Left renal pelvis (tissue), 4 donors: ENCODE measurements at places on chromosomes 1 and 21.
A peak's percentile ranks its signal among the peaks of the same experiment; 100 is the strongest.

- DNase-seq, result no peak
Measured at GRCh38 chr1:2213576-2214505, 14.3 kb upstream of the SKI start.

DNA sequence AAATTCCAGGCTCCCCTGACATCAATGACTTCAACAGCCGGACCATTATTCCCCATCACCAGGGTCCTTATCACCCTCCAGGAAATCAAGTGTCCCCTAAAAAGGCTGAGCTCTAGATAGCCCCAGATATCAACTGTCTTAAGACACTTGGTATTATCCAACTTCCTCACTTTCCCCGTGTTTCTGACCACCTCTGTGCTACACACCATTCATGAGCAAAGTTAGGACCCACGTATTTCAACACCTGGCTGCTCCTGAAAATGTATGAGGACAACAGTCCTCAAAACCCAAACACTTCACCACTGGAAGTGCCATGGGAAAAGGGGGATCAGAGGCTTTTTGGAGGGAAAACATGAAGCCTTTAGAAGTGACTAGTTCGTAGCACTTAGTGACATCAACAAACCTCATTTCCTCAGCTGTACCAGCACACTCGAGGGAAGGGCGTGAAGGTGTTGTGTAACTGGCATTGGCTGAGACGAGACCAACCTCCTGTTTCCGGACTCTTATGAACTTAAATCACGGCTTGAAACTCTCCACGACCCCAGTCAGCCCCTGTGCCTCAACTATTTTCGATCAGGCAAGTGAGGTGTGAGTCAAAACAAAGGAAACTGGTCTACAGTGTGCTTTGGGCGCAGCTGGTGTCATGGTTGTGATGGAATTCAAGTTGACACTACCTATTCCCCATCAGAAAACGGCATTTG, 4.1 kb upstream of the CHD5 start:
- DNase-seq, result no peak

- DNase-seq, result no peak
Measured at GRCh38 chr1:202068596-202068995, 54.1 kb upstream of the GPR37L1 start.

DNA sequence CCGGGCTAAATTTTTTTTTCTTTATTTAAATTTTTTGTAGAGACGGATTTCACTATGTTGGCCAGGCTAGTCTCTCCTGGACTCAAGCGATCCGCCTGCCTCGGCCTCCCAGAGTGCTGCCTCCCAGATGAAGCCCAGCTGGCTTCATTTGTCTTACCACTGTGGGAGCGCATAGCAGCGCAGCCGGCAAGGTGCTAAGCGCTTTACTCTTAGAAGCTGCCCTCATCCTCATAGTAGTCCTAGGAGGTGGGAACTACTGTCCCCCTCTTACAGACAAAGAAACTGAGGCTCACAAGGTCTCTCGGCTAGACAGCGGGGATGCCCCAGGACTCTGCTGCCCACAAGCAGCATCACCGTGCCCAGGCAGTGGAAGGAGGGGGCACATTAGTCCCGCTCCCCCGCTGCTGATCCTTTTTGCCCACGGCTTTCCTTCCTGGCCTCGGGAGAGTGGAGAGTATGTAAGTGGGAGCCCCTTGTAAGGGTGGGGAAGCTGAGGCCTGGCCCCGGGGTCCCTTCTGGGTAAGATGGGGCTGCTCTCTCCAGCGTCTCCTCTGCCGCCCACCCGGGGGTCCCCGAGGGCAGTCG, 726 bp downstream of the TMEM54 start:
- no peak for DNase-seq

DNA sequence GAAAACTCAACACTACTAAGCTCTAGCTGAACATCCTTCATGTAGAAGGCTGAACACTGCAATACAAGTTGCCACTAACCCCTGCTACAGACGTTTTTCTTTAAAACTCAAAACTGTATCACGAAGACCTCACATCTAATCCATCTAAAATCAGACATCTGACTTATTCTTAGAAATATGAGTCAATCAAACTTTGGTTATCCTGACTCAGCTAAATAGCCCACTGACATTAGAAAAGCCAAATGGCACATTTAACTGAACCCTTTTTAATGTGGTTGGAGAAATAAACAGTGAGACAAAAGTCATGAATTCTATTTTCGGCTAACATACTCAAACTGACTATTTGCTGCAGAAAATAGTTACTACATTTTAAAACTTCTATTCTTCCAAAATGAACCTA, 35.6 kb downstream of the WLS start:
- no peak for DNase-seq

DNA sequence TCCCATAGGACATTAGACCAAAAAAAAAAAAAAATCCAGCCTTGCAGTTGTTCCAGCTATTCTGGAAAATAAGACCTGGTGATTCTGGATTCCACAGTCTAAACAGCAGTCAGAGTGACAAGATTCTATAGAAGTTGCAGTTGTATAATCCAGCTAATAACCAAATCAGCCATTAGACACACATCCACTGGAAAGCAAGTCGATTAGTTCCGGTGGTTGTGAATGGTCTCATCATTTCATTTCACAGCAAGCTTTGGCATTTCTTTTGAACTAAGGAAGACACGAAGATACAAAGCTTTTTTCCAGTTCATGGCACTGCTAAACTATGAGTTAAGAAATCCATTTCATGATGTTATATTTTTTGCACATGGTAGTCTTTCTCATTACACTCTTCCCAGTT, 54.4 kb upstream of the FAM89A start:
- no peak for DNase-seq

- DNase-seq, result no peak
Measured at GRCh38 chr21:28426545-28426944, 566.1 kb downstream of the LTN1 start.

DNA sequence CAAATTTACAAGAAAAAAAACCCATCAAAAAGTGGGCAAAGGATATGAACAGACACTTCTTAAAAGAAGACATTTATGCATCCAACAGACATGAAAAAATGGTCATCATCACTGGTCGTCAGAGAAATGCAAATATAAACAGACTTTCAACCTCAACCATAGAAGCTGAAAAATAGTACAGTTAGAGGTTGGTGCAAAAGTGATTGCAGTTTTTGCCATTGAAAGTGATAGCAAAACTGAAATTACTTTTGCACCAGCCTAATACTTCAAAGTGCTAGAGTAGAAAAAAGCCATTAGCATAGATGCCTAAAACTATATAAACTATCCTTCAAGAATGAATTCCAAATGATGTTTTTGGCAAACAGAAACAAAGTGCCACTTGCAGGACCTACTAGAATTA, 365.8 kb upstream of the DPYD start:
- DNase-seq, result no peak

GRCh38 chr1:84704872-84705417, 14.7 kb upstream of the SSX2IP start:
- no peak for DNase-seq

- DNase-seq, result no peak
Measured at GRCh38 chr1:205662135-205662738, 18.1 kb downstream of the SLC45A3 start.

GRCh38 chr1:105017587-105017986, 1267.9 kb downstream of the AMY1C start:
- no peak for DNase-seq

GRCh38 chr1:246907472-246907871, 24.3 kb downstream of the AHCTF1 start:
- DNase-seq, result peak; percentile 46

DNA sequence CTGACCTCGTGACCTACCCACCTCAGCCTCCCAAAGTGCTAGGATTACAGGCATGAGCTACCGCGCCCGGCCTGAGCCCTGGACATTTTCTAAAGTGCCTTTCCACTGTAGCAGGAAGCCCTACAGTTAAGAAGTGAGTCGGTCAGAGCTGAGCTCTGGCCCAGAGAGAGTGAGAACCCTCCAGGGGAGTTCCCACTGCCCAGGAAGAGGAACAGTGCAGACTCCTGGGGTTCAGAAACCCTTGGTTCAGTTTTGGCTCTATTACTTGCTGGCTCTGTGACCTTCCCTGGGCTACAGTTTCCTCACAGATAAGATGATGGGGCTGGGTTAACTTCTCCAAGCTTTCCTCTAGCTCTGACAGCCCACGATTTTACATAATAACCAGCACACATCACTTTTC, 20.9 kb downstream of the SLC9A1 start:
- DNase-seq, result no peak

- DNase-seq, result no peak
Measured at GRCh38 chr1:81068726-81069125, 732.0 kb upstream of the ADGRL2 start.

- DNase-seq, result no peak
Measured at GRCh38 chr1:72296501-72296900, 14.2 kb upstream of the NEGR1 start.

DNA sequence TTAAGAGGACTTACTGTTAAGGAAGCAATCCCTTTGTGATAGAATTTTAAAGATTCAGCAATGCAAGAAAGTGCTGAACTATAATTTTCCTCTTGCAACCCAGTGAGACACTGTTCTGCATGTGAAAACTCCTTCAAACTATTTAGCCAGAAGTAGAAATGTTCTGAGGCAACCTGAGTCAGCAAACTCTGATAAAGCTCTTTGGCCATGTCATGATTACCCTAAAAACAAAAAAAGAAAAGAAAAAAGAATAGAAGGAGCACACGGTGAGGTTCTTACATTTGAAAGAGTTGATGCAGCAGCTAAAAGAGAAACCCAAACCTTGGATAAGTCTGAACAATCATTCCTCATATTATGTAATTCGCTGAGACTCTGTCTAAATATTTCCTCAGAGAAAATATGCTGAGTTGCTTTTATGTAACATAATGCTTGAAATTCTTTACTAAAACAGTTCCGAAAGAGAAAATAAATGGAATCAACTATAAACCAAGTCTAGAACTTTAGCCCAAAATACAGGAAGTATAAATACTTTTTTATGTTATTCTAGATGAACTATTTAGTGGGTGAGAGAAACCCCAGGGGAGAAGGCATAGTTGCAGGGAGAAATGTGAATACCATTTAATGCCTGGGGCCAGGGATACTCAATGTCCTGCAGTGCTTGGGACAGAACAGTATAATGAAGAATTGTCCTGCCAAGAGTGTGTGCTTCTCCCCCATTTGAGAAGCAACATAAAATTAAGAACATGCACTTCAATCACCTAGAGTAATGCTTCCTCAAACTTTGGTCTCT, 60.0 kb downstream of the INTS7 start:
- no peak for DNase-seq

- DNase-seq, result no peak
Measured at GRCh38 chr1:47758341-47759250, 238.6 kb downstream of the TRABD2B start.

DNA sequence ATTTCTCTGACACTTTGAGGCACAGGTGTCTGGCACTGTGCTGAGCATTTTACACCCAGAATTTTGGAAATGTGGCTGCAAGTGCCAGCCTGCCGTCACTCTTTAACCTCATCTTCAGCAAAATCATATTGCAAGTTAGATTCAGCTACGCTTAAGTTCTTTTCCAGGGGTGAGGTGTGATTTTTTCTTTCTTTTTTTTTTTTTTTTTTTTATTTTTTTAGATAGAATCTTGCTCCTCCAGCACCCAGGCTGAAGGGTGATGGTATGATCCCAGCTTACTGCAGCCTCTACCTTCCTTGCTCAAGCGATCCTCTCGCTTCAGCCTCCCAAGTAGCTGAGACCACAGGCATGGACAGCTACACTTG, 2.5 kb upstream of the RCC2 start:
- DNase-seq, result no peak

DNA sequence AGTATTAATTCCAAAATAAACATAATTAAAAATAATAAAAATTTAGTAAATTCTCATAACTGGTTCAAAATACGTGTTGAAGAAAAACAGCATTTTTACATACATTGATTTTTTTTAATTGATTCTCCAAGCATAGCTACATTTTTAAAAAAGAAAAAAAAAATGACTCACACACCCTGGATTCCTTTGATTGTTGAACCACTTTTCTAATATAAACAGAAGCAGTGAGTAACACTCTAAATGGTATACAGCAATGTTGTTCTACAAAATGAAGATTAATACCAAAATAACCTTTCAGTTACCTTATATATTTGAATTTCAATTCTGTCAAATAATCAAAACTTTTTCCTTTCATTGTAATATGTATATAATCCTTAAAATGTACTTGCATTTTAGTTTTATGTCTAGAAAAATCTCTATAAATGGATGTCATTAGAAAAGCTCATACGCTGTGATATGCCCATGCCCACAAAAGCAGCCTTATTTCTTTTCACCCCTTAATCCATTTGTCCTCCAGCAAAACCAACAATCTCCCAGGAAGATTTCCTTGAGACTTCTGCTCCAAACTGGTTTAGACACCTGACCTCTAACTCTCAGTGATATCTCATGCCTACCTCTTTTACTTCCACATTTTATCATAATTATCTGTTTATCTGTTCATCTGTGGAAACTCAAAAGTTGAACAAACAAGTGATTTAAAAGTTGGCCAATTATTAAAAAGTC, 246.4 kb upstream of the NR5A2 start:
- DNase-seq, result no peak

GRCh38 chr1:170601866-170602265, 62.1 kb upstream of the PRRX1 start:
- no peak for DNase-seq

DNA sequence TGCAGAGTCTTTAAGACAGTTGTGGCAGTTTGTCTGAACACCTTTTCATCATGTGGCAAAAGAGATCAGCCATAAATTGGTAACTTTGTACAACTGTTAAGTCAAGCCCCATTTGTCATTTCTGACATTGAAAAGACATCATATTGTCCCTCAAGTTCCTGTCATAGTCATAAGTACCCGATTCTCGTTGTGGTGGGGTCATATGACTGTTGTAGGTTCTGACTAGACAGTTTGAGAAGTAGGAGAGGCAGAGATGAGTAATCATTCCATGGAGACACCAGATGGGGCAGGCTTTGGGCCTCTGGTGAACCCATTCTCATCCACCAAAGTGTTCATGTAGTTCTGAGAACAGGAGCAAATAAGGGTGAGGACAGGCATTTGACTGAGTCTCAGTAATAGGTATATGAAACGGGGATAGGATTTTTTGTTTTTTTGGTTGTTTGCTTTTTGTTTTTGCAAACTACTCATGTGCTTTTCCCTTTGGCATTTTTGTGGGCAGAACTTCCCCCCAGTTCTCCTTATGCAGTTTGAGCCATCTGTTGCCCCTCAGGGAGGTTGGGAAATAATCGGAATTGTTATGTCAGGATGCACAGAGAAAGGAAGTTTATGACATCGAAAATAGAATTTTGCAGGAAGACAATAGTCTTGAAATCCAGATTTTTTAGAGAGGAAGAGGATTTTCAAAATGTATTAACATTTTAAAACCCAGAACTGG, 86.9 kb upstream of the KCNE2 start:
- DNase-seq, result no peak

DNA sequence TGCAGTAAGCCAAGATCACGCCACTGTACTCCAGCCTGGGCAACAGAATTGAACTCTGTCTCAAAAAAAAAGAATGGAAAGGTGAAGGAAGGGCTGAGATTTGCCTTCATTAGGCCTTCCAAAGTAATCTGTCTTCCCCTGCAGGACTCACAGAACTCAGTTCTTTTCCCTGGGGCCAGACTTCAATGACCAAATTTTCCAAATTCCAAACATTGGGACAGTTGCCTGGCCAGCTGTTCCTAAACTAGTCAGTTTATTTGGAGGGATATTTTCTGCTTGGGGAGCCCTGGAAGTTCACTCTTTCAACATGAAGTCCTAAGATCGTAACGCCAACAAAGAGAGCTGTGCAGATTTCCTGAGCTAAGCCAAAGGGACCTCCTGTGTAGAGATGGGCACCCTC, 5.4 kb upstream of the DEDD start:
- DNase-seq, result no peak

GRCh38 chr1:65310078-65310587, 790 bp downstream of the DNAJC6 start:
- no peak for DNase-seq
